ENCODE measurements at places on chromosomes 12 and 14.

DNA sequence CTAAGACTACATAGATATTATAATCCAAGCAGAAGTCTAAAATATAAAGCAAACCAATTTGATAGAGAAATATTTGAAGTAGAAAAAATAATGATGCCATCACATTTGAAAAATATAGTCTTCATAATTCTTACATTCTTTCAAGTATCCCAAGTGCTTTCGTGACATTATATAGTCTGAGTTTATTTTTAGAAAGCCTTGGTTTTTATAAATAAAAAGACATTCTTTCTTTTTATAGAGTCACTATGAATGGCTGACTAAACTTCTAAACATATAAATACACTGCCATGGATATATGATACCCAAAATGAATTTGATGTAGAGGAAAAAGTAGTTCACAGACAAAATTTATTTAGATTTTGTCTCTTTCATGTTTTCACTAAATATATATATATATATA lies 135.1 kb upstream of the PDZRN4 start:
- peak; percentile 66 for DNase-seq

DNA sequence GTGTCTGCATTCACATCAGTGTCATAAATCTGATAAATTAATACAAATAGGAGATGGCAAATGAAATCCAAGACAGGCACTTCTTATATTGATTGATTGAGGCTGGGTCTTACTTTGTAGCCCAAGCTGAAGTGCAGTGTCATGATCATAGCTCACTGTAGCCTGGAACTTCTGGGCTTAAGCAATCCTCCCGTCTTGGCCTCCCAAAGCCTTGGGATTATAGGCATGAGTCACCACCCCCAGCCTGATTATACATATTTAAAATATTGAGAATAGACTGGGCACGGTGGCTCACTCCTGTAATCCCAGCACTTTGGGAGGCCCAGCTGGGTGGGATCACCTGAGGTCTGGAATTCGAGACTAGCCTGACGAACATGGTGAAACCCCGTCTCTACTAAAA lies 51.3 kb downstream of the MARK3 start:
- peak; percentile 49 for DNase-seq

GRCh38 chr12:84810611-84811010 lies 102.0 kb downstream of the SLC6A15 start:
- no peak for DNase-seq

- peak; percentile 83 for DNase-seq
Measured at GRCh38 chr12:89160716-89161123, 191.6 kb downstream of the DUSP6 start.

DNA sequence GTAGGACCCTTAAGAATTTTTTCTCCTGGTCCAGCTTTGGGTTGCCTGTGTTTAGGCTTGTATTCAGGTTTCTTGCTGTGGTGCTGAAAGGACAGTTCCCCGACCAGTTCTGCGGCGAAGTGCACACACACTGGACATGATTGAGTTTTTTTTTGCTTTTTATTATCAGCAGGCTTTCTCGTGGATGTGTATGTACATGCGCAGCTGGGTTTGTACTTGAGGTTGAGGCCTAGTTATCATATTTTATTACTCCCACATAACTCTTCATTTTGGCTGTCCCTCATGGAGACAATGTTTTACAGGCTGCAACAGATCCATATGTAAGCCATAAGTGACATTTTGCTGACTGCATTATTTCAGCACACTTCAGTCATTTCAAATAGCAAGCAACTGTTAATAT lies 2.5 kb downstream of the SCN8A start:
- DNase-seq, result peak; percentile 71

GRCh38 chr12:123233505-123234308 lies 471 bp downstream of the MTRFR start:
- peak; percentile 22 for DNase-seq

DNA sequence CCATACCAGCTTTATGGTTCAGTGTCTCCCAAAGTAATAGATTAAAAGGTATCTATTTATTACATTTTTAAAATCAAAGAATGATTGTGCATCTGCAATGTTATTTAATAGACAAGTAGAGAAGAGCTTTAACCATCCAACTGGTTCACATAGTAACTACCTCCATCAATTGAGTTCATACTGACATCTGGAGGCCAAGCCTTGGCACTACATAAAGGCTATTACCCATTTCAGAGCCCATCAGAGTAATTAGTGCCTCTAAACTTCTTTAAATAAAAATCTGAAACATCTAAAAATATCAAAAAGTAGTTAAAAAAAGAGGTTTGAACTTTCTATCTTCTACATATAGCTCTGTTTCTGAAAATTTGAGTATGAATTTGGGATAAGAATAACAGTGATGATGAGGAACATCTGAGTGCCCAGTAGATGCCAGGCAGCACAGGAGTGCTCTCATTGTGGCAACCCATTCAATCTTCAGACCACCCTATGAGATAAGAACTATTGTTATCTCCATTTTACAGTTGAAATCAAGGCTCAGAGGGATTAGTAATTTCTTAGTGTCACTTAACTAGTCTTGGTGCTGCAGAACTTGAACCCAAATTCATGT lies 132.9 kb upstream of the DAAM1 start:
- DNase-seq, result peak; percentile 64

DNA sequence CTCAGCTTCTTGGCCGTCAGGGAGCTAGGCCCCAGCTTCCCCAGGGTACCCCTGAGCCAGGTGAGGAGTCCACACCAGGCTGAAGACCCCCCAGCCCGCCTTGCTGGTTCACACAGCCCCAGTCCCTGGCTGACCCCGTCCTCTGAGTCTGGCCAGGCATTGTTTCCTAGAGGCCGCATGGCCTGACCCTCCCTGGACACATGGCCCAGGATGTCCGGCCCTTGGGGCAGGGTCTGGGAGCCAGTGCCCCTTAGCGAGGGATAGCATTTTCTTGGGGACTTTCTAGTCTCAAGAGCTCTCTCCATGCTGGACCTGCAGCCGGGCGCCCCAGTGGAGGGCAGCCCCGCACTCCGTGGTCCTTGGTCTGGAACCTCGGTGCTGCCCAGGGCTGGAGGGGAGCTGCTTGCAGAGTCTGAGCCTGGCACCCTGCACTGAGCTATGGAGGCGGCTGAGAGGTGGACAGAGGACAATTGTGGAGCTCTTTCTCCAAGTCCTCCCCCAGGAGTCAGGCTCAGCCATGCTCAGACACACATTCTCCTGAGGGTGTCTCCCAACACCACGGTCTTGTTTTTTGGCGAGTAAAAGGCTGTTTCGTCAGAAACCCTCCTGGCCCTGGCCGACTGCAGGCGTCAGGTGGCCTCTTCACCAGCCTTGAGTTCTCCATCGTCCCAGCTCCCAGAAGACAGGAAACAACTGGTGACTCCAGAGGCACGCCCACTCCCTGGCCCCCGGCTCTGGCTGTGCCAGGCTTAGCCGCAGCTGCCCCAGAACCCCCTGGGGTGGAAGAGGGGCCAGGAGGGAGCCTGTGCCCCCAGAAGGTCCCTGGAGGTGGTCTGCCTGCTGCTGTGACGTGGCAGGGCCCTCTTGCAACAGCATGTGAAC lies 17.6 kb upstream of the CRIP2 start:
- no peak for DNase-seq

- DNase-seq, result no peak
Measured at GRCh38 chr14:75044752-75045151, 6.5 kb downstream of the MLH3 start.

GRCh38 chr12:120696626-120697025 lies 9.7 kb downstream of the MLEC start:
- DNase-seq, result no peak

GRCh38 chr14:34229140-34229539 lies 232.9 kb downstream of the SPTSSA start:
- DNase-seq, result no peak

GRCh38 chr12:28936711-28937110 lies 212.4 kb upstream of the FAR2 start:
- DNase-seq, result no peak
